ENCODE measurements at places on chromosomes 5 and 9.

- no peak for DNase-seq
Measured at GRCh38 chr5:69007163-69007562, 86.7 kb upstream of the SLC30A5 start.

DNA sequence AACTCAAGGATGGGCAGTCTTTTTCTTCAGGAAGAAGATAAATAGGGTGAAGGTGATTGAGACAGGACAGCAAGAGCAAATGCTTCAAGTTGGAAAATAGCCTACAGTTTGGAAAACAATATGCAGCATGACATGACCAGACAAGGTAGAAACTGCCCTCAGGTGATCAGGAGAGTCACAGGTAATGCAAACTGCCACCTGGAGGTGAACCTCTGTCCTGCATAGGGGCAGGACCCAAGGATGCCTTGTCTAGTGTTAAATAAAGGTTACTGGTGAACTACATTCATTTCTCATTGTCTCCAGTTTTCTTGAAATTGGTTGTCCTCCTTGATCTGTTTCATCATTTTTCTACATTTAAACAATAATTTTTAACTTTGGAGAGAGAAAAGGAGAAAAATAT lies 232.1 kb downstream of the SEMA5A start:
- no peak for DNase-seq

DNA sequence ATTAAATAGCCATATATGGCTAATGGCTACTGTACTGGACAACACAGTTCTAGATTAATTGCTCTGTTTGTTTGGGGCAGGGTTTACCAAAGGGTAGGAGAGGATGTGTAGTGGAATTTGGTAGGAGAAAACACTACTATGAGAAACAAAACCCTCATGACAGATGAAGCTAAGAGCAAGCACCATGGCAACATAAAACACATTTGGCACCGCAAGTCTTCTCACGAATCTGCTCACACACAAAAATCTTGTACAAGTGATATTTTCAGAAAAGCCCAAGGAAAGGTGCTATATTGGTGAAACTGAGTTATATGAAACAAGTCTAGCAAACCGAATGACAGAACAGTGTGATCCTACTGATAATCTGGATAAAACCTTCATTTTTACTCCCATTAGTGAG lies 38.5 kb downstream of the CSF2 start:
- no peak for DNase-seq

GRCh38 chr9:69297300-69297980 lies 27.6 kb upstream of the ENTREP1 start:
- no peak for DNase-seq

DNA sequence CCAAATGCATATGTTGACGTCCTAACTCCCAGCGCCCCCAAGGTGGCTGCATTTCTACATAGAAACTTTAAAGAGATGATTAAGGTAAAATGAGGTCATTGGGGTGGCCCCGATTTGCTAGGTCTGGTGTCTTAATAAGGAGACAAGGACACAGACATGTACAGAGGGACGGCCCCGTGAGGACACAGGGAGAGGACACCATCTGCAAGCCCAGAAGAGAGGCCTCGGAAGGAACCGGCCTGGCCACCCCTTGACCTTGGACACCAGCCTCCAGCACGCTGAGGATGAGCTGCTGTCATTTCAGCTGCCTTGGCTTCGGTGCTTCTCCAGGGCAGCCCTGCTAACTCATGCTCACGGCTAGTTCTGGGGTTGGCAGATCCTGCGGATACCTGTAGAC lies 73.2 kb downstream of the MRPL36 start:
- no peak for DNase-seq

DNA sequence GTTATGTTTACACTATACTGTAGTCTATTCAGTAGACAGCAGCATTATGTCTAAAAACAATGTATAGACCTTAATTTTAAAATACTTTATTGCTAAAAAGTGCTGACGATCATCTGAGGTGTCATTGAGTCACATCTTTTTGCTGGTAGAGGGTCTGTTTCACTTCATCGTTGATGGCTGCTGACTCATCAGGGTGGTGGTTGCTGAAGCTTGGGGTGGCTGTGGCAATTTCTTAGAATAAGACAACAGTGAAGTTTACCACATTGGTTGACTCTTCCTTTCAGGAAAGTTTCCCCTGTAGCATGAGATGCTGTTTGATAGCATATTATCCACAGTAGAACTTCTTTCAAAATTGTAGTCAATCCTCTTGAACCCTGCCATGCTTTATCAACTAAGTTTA lies 150.3 kb downstream of the FBXL7 start:
- DNase-seq, result no peak

DNA sequence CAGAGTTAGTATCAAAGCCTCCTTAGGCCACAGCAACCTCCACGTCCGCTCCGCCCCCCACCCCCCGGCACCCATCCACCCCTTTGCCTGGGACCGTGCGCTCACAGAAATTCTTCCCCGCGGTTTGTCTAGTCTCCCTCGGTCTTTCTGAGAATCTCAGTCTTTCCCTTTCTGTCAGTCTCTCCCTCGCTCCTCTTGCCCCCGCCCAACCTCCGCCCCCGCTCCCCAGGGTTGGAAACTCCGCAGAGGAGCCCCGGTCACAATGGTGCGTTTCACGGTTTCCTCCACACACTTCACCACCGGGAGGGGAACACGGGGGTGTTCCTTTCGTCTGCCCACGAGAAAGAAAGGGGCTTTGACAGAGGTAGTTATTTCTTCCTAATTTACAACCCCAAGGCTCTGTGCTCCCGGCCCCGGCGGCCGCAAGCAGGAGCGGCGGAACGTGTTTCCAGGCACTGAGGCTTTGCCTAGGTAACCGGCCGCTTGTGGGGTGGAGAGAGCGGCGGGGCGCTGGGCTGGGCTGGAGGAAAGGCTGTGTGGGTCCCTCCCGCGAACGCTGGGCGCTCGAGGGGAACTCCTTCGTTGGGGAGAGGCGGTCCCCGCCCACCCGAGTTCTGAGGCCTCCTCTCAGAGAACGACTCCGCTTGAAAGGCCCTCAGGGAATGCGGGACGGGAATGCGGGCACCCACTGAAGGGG lies 2.1 kb downstream of the NR4A3 start:
- no peak for DNase-seq

GRCh38 chr9:18058564-18059442 lies 415.1 kb upstream of the ADAMTSL1 start:
- DNase-seq, result no peak

DNA sequence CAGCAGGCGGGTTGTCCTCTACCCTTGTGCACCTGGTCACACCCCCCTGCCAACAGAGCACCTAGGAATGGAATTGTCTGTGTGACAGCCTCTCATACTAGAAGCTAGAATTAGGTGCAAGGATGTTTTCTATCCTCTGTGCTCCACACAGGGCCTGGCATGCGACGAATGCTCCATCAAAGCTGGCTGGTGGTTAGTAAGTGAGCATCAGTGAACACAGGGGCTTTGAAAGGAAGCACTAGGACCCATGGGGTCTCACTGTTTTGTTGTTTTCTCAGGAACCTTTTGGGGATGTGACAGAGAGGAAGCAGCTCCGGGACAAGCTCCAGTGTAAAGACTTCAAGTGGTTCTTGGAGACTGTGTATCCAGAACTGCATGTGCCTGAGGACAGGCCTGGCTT lies 32.3 kb downstream of the GALNT12 start:
- no peak for DNase-seq

GRCh38 chr9:128459011-128459410 lies 3.2 kb downstream of the ODF2 start:
- DNase-seq, result no peak

- no peak for DNase-seq
Measured at GRCh38 chr5:154611341-154611767, 133.3 kb upstream of the HAND1 start.

- no peak for DNase-seq
Measured at GRCh38 chr9:124045076-124045829, 33.7 kb downstream of the LHX2 start.

GRCh38 chr5:96821260-96821916 lies 13.6 kb upstream of the ERAP1 start:
- no peak for DNase-seq

DNA sequence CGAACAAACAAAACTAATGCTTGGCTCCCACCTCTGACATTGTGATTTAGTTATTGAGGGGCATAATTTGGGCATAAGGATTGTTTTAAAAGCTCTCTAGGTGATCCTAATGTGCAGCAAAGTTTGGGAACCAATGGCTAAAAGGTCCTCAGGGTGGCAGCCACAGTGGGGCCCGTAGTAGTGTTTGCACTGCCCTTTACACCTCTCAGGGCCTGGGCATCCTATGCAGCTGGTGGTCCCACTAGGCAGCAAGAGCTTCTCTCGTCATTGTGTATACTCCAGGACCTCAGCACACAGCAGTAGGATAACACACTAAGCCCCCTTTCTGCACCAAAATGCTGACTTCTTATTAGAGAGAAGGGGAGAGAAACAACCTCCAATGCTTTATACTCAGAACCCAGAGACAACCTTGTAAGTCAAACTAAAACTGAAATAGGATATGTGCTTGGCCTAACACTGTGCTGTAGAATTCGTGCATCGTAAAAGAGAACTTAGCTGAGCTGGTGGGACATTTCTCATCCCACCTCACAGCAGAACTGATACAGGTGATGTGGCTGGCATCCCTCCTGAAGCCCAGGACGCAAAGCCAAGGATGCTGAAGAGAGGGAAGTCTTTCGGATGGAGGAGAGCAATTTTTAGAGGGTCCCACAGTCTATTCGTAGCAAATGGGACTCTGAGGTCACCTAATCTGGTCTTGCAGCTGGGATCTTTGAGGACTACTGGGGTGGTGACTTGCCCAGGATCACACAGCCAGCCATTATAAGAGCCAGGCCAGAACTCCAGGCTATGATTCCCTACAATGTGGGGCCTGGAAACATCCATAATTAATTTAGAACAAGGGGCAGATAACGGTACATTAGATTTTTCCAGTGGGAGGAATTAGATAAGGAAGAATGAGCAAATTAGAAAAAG lies 1.2 kb downstream of the GLRX start:
- no peak for DNase-seq

DNA sequence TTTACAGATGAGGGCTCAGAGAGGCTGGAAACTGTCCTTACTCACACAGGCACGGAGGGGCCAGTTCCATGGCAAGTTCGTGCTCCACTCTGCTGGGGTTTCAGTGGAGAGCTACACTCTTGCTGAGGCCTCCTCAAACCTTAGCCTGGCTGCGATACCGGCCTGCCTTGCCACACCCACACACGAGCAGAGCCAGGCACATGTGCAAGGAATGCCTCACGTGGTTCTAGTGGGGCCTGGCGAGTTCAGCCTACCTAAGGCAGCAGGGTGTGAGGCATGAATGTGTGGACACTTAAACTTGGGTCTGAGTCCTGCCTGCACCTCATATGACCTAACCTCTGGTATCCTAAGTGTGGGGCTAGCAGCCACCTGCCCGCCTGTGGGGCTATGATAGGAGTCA lies 21.5 kb upstream of the PRDM12 start:
- no peak for DNase-seq

GRCh38 chr5:157476702-157477408 lies 16.8 kb downstream of the NIPAL4 start:
- DNase-seq, result peak; percentile 65

- DNase-seq, result no peak
Measured at GRCh38 chr5:115736690-115737005, 79.8 kb downstream of the CDO1 start.

- DNase-seq, result no peak
Measured at GRCh38 chr9:129393064-129393463, 215.0 kb upstream of the IER5L start.

DNA sequence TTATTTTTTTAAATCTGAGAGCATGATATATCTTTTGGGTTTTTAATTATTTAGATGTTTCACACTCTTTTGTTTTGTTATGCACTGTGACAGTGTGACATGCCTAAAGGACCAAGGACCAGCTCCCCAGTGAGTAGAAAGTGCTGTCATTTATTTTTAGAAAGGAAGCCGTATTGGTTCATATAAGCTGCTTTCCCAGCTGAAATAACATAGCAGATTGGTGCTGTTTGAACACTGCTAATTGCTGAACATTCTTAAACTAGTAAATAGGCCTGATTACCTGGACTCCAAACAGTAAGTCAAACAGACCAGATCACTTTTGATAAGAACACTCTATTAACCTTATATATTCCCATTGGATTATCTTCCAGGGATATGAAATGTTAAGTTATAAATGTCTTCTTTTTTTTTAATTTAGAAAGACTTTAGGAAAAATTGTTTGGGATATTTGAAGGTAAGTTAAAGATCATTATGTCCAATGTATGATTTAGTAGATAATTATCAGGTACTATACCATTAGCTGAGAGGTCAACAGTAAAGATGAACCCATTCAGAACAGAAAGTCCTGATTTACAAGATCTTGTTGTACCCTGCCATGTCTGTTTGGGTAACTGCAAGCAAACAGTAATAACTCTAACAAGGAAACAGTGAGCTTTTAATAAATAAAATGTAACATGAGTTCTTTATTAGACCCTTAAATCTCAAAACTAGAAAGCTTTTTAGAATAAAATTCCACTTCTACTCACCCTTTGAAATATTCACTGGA lies 27.8 kb upstream of the ELL2 start:
- no peak for DNase-seq

DNA sequence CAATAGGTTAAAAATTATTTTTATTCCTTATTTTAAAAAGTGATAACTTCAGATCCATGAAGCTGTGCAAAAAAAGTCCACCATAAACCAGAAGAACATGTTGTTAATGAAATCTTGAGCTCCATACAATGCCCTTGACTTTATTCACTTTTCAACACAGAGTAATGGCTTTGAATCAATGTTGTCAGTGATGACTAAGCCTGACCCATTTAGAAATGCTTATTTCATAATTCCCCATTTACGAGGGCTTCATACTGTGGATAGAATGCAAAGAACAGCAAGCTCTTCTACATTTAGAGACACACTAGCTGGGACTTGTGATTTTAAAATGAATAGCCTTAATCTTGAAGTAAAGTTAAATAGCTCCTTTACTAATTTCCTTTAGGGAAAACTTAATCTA lies 25.7 kb upstream of the IL9 start:
- DNase-seq, result no peak

DNA sequence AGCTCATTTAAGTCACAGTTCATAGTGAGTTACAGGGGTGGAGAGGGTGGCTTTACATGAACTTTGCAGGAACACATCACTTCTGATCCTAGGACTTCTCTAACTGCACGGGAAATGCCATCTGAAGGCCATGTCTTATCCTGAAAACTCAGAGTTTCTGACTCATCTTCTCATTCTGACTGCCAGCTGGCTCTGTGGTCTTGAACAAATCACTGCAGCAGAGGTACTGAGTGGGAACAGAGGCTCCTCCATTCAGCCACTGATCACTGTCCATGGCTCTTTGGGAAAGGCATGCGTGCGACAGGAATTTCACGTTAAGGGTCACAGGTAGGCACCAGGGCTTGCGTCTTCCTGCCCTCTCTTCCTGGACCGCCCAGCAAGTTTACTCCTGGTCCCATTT lies 114.6 kb upstream of the LRRTM2 start:
- no peak for DNase-seq

GRCh38 chr9:6328103-6328502 lies at the start of gene TPD52L3:
TSS of gene TPD52L3 (plus strand) at chr9:6328375. CDS start at chr9:6328596, 221 bp downstream.
- no peak for DNase-seq

- peak; percentile 44 for DNase-seq
Measured at GRCh38 chr5:113378959-113379541, 55.7 kb downstream of the TSSK1B start.

- no peak for DNase-seq
Measured at GRCh38 chr5:146751054-146751453, 127.5 kb downstream of the PPP2R2B start.
